ENCODE measurements at places on chromosomes 4 and X.

- no peak for DNase-seq
These were observed 18.7 kb downstream of the MGST2 start for GRCh38 chr4:139684351-139684750.

DNA sequence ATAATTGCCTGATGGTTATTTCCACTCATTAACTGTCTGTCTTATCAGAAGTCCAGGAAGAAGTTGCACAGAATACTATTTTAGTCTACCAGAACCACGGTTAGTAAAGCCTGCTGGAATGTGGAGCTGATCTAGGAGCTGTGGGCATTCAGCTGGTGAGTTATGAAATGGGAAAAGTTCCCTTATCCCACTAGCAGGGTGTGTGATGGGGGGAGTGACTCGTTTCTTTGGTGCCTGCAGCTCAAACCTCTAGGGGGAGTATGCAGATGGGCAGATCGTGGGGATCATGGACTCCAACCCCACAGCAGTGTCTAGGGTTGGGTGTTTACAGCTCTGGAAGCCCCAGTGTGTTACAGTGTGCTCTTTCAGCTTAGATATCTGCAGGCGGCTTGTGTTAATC, 305.7 kb upstream of the BOD1L1 start:
- DNase-seq: no peak

DNA sequence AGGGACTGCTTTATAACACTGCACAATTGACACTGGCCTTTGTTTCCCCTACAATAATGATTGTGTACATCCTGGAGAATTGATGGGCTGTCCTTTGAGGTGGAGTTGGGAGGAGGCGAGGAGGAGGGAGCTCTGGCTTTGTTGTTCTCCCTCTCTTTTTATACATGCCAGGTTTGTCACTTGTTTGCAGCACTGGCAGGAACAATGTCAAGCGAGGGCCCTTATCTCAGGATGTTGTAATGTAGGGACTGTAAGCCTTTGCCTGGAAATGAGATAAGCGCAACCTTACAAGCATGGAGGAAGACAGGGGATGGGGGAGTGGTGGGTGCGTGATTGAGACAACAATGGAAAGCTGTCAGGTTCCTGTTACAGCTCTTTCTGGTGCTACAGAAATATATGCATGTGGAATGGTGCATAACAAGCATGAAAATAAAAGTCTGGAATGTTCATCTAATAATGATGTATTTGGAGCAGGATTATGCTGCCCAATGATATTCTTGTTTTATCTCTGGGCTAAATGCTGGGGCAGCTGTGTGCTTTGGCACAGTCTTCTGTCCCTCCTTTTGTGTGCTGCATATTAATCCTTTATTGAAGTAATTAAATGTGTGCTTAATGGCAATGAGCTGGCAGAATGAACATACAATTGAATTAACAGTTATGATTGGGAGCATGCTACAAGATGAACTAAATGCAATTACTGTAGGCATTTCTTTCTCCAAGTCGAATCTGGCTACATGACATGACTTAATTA, 294.4 kb downstream of the GPAT3 start:
- no peak for DNase-seq

- no peak for DNase-seq
These were observed 1.5 kb downstream of the KLHL2 start for GRCh38 chr4:165208741-165209388.

DNA sequence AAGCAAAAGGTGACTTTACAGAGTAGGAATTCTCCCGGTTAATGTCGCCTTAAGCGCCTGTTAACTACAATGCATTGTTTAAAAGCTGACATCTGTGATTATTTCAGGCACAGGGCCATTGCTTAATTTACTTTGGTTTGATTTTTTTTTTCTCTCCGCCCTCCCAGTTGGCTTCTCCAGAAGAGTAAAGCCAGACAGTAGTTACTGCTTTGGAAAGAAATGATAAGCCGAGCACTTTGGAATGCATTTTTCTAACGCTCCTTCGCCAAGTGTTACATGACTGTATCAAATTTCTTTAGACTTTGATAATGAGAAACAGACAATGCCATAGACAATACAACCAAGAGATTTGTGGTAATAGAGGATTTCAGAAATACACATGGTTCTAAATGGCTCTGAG, 383.0 kb upstream of the TENM3 start:
- DNase-seq: no peak

DNA sequence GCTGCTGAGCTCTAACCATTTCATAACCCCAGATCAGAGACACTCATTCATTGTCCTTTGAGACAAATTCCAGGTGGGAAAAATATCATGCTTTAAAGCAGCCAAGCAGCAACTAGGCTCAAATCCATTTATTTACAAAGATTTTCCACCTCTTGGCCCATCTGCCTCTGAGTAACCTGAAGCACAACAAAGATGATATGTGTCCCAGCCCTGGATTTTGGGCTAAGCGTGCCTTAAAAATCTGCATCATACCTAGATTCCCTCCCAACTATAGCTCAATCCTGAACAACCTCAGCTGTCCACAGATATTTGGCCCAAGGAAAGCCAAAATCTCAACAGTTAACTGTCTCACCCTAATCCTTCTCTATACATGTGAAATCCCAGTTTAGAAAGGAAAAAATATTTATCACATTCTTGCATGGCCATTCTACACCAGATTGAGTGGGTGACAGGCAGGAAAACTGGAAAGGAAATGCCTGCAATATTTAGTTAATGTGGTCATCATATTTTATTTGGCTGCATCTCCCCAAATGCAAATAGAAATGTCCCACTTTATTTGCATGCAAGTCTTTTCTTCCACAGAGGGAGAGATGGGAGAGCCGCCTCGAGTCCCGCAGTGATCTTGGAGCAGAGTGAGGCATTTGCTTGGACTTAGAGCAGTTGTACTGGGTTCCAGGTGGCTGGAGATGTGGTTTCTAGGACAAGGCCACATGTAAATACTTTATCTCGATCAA, 146.4 kb upstream of the EOLA2 start:
- no peak for DNase-seq

DNA sequence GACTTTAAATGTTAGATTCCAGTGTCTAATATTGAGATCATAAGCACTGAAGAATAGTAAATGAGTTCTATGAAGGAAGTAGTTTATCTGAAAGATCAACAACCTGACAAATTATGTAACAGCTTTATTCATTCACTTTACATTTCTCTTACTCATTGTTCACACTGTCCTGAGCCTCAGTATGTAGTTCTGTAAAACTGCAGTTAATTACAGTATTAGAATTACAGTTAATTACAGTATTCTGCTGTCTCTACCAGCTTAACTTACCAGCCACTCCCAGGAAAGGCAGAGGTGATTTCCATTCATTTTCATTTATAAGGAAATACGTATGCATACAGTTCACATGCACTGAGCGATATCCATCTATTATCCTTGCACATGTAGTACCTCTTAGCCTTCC, 32.7 kb downstream of the NFKB1 start:
- DNase-seq: no peak

- no peak for DNase-seq
These were observed 39.8 kb upstream of the VCX3A start for GRCh38 chrX:6574762-6575161.

DNA sequence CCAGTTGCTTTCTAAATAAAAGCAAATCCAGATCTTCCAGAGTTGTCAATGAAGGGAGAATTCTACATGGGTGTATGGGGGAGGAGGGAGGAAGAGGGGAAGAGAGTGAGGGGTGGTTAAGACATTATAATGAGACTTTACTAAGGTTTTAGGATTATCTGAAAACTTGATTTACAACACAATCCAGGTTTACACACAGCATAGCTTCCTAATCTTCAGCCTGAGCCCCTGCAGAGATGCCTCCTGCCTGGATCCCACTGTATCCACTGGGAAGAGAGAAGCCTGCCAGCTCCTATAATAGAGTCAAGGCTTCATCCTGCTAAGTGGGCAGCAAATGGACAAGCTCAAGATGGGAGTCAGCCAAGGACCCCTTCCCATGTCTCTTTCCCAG, 85.6 kb upstream of the KIT start:
- DNase-seq: no peak

DNA sequence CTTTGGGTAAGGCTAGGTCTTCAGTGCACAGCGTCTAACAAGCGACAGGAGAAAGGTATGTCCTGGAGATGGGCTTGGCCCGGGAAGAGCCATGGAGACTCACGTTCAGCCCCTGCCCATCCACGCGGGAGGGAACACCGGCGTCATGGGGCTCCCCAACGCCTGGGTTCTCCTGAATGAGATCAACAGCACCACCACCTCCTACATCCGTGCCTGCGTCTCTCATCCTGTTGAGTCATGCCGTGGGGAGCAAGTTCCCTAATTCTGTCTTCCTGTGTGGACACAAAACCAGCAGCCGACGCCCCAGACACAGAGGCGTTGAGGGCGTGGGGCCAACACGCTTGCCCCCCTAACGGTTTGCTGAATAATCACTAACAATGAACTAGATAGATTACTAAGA, 20.1 kb upstream of the IL3RA start:
- peak; percentile 66 for DNase-seq

DNA sequence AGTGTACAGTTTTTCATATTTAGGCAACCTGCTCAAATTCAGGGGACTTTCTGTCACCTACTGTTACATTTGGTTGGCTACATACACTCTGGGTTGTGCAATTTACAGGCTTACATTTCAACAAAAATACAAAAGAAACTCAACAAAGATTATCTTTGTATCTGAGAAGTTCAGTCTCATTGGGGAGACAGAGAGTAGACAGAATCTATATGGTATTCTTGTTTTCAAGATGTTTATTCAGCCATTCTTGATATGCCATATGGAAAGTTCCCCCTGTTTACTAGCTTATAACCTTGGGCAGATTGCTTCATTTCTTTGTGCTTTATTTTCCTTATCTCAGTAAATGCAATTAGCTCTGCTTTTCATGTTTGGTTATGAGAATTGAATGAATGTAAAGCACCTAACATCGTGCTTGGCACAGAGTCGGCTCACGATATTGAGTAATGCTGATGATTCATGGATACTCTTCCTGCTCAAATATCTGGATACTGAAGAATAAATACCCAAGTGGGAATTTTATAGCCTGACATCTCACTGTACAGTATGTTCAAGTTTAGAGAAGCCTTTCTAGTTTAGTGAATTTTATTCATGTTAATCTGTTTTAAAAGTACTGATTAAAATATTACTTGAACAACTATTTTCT, 96.5 kb upstream of the PACRGL start:
- DNase-seq: no peak

DNA sequence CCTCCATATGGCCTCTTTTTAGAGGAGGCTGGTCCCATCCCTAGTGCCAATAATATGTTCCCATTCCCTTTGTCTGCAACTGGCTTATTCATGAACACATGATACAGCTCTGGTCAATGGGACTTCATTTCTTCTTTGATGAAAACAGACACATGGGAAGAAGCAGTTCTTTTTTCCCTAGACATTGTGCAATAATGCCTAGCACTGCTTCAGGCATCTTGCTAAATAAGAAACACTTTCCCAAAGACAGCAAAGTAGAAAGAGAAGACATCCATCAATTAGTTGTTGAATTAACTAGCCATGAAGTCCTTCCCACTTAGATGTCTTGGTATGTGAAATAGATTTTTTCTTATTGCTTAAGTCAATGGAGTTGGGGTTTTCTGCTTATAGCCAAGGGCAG, 40.1 kb upstream of the TRPC3 start:
- DNase-seq: no peak

GRCh38 chrX:129932821-129933321, 26.9 kb downstream of the UTP14A start:
- DNase-seq: no peak

DNA sequence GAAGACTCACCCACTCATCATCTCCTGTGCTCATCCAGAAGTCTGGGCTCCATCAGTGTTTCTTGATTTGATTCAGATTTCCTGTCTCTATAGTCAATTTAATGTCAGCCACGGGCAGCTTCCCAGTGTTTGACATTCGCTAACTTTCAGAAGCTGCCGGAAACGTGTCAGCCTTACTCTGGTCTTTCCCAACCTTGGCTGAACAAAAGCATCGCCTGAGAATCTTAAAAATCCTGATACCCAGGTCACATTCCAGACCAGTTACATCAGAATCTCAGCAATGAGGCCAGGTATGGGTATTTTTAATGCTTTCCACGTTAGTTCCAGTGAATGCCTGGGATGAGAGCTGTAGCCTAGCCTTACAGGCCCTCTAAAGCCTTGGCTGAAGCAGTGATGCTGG, 233.8 kb downstream of the FRMPD4 start:
- no peak for DNase-seq
